ENCODE measurements at places on chromosomes 5 and 9.

- no peak for DNase-seq
These were observed 256.9 kb upstream of the RASA1 start for GRCh38 chr5:87010736-87011135.

GRCh38 chr5:51188001-51188591, 195.2 kb upstream of the ISL1 start:
- no peak for DNase-seq

DNA sequence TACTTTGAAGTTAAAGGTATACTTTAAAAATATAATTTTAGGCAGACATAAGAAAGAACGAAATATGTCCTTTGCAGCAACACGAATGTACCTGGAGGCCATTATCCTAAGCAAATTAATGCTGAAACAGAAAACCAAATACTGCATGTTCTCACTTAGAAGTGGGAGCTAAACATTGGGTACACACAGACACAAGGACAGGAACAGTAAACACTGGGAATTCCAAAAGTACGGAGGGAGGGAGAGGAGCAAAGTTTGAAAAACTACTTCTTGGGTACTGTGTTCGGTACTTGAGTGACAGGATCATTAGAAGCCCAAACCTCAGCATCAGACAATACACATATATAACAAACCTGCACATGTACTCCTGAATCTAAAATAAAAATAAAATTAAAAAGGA, 40.9 kb downstream of the TJP2 start:
- DNase-seq = no peak

DNA sequence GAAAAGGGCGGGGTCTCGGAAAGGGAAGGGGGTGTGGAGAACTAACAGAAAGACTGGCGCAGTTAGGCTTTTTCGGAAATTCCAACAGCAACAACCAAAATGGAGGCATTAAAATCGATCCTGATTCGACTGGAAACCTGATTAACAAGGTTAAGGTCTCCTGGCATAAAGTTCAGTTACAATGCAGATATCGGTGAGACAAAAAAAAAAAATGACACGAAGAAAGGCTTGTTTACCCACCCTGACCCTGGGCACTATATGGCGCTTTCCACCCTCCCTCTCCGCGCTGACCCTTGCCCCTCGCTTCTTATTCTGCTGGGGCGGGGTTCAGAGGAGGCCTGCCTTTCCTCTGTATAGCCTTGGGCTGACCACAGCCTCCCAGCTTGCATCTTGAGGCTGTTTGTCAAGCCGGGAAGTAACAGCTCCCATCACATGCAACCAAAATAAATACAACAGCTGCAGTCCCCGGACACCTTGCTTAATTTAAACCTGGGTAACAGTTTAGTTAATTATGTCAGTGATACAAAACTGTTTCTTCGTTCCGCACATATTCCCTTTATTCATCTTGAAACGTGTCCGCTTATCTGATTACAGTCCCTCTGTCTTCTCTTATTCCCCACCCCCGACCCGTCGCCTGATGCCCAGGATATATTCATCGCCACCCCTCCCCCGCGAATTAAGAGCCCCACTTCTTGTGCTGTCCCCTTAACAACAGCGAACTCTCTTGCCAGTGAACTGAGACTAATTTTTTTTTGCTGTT, 795 bp upstream of the PJA2 start:
- DNase-seq = no peak

- DNase-seq = no peak
These were observed 13.3 kb downstream of the PHF2 start for GRCh38 chr9:93589688-93590087.

GRCh38 chr5:172303572-172304335, 20.2 kb upstream of the UBTD2 start:
- no peak for DNase-seq

DNA sequence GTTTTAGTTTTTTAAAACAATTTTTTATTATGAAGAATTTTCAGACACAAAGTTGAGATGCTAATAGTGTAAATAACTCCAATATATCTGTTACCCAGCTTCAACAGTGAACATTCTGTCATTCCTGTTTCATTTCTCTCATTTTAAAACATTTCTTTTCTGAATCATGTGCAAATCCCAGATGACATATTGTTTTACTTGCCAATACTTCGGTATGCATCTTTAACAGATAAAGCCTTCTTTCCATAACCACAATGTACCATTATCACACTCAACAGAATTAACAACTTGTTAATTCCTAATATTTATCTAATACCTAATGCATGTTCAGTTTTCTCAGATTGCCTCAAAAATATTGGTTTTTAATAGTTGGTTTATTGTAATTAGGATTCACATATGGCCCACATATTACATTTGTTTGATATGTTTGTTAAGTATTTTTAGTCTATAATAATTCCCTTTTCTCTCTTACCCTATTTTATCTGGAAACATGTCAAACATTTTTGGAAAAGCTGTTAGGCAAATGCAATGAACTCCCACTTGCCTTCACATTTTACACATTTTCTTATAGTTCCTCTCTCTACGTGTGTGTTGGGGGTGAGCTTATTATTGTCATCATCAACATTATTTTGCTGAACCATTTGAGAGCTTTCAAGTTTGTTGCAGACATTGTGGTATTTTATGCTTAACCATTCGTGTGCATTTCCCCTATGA, 58.7 kb upstream of the ANKRD55 start:
- DNase-seq = no peak

DNA sequence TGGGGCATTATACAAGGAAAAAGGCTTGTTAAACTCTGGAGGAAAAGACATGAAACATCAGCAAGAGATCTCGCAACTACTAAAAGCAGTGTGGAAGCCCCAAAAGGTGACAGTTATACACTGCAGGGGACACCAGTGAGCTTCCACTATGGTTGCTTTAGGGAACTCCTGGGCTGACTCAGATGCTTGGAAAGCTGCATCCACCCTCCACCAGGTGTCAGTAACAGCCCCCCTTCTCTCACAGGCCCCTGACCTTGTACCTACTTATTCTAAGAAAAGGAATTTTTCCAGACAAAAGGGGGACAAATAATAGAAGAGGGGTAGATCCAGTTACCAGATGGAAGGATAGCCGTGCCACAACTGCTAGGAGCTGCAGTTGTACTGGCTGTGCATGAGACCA, 154.4 kb upstream of the COX7C start:
- DNase-seq = peak; percentile 7

DNA sequence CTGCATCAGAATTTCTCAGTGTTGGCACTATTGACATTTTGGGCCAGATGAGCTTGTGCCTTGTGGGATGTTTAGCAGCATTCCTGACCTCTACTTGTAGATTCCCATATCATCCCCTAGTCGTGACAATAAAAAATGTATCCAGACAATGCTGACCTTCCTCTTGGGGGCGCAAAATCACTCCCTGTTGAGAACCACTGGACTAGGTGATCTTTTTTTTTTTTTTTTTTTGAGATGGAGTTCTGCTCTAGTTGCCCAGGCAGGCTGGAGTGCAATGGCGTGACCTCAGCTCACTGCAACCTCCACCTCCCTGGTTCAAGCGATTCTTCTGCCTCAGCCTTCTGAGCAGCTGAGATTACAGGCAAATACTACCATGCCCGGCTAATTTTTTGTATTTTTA, 22.6 kb downstream of the STXBP1 start:
- DNase-seq = peak; percentile 28

DNA sequence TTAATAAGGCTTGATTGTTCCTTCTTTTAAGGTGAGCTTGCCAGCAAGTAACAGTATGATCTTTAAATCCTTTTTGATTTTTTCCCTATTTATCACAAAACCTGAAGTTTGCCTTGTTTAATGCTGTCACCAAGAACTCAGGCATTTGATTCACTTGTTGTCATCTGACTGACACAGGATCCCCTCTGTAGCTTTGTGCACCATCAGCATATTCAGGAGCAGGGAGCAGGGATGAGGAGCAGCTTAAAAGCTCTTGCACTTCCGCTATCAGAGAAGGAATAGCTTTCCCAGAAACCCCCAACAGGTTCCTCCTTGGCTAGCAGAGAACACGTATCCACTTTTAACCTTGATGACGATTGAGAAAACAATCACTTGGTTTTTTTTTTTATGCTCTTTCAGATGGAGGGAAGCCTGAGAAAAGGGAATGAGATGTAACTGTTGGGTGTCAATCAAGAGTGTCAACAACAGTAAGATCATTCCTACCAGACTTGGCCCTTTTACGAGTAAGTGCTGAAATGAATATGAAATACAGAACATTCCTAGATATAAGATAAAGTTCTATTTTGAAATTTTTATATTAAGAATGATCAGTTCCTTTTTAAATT, 433.1 kb upstream of the CDH18 start:
- no peak for DNase-seq

DNA sequence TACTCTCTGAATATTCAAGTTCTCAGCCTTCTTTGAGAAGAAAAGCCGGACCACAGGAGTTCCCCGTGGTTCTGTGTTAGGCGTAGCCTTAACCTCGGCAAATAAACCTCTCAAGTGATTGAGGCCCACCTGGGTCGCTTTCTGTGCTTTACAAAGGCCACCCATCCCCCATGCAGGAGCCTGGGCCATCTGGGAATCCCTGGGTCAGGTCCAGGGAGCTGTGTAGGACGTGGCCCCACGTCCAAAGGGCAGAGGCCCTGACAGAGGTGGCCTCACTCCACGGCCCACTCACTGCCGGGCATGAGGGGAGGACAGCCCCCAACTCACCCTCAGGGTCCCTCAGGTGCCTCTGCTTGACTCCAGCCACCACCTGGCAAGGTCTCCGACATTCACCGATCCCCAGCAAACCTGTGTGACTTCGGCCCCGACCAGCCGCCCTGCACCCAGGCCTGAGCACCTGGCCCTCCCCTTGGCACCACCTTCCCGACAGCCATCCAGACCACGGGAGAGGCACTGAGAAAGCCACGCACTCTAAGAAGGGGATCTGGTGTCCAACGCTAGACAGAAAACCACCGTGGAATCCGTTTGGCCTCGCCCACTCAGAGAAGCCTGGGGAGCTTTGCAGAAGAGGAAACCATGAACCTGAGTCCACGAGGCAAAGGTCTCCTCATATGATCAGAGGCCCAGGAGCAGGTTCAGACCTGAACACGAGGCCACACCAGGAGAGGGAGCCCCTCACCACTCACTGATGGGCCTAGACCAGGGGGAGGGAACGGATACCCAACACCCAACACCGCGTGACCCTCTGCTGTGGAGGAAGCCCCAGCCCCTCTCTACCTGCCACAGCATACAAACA, 4.5 kb downstream of the SLC12A7 start:
- peak; percentile 52 for DNase-seq

DNA sequence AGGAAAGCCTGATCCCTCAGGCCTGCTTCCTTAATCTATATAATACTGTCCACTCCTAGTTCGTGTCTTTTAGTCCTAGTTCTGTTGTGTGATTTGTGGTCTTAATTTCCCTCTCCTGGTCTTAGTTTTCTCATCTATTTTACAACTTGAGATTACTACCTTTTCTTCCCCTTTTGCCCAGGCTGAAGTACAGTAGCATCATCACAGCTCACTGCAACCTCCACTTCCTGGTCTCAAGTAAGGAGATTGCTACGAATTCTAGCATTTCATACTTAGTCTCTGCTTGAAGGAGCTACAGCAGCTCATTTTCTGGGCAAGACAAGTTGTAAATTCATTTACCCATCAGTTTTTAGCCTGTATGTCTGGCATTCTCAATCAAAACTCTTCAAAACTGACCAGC, 5.5 kb downstream of the TRIM32 start:
- DNase-seq = no peak

- peak; percentile 89 for DNase-seq
These were observed 1.1 kb upstream of the MAN2A1 start for GRCh38 chr5:109688630-109688969.

- DNase-seq = no peak
These were observed 23.2 kb downstream of the CNTFR start for GRCh38 chr9:34566322-34566721.

- DNase-seq = no peak
These were observed 415.3 kb downstream of the CETN3 start for GRCh38 chr5:89994266-89994665.

- DNase-seq = no peak
These were observed 374.9 kb downstream of the TLE4 start for GRCh38 chr9:79946712-79947111.
